Epithelial cell of proximal tubule (primary cell): ENCODE measurements at places on chromosomes 1 and 21. TPM values are rescaled to one million over a fixed set of nuclear protein-coding genes. Genes with fewer than 3 reads are reported as not detected.

The CELA2A gene
- not detected in 2 replicates for total RNA-seq

The BNIPL gene
- total RNA-seq, result 0.14 TPM in 1 of 2 replicates, not detected in the other

The S100A1 gene
- total RNA-seq, result 1.3 and 16.5 TPM in 2 replicates

DNA sequence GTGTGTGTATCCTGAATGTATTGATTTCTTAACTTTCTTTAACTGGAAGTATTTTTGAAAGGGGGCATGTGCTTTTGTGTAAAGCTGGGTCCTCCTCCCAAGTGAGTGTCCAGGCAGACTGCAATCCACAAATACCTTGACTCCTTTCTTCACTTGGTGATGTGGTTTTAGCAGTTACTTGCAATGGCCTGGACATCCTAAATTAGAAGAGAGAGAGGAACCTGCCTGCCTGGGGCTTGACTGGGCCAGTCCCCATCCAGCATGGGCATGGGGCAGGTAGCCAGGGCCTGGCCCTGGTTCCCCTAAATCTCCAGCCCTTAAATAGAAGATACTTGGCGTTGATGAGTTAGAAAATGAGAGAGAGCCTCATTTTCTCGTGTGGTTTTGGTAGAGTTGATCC is 159.7 kb downstream of the PGBD5 start:
- DNase-seq, result no peak

GRCh38 chr1:212315907-212316306 is 30.7 kb downstream of the PPP2R5A start:
- no peak for DNase-seq

DNA sequence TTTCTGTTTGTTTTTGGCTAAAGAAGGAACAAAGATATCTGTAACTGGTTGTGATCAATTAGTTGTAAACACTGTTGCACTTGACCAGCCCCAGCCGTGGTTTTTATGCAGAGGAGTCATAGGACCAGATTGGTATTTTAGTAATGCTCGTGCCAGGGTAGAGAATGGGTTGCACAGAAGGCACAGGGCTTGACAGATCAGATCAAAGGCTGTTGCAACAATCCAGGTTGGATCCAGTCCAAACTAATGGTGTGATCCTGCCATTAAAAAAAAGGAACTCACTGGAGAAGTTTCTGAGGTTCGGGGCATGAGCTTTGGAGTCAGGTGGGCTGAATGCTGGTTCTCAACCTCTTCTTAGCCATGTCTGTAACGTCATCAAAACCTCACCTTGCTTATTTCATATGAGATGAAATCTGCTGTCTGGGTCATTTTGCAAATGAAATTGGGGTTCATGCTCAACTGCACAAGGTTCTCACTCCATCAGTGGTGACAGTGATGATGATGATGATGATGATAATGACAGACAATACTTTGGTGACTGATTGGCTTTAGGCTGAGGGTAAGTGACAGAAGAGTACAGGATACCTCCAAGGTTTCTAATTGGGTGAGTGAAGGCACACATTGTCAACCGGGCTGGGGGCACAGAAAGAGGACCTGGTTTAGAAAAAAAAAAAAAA is 43.1 kb downstream of the ZNF281 start:
- DNase-seq, result peak; percentile 75

DNA sequence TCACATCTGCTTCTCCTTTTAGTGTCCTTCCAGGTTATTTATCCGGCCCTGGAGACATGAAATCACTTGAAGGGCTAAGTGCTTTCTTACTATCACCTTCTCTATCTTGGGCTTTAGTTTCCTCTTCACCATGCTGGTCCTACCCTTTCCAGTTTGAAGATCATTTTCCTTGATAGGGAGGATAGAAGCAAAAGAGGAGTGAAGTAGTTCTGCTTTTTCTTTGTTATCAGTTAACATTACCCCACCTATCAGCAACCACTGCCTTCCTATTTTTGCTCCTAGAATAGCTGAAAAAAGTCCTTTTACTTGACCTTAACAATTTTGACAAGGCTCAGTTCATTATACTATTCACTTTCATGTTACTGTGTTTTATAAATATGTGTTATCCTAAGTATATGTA is 19.4 kb downstream of the RGL1 start:
- DNase-seq, result no peak

GRCh38 chr1:9075022-9075421 is 5.6 kb upstream of the SLC2A5 start:
- DNase-seq, result no peak

DNA sequence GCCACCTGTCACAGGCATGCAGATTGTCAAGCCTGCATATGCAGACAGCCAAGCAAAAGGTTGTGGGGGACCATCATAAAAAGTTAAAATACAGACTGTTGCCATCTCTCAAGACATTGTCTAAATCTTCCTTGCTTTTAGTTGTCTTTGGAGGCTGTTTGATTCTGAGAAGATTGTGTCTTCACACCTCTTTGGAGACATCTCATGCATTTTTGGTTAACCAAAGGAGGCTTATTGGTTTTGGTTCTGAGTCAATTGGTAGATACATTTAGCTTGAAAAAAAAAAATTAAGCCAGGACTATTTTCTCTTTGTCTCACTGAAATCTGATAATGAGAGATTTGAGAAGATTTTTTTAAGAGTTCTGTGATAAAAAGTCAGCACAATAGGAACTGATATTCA is 217.6 kb downstream of the LYPLAL1 start:
- DNase-seq, result no peak

GRCh38 chr1:101002551-101002950 is 23.0 kb downstream of the DPH5 start:
- DNase-seq, result no peak

DNA sequence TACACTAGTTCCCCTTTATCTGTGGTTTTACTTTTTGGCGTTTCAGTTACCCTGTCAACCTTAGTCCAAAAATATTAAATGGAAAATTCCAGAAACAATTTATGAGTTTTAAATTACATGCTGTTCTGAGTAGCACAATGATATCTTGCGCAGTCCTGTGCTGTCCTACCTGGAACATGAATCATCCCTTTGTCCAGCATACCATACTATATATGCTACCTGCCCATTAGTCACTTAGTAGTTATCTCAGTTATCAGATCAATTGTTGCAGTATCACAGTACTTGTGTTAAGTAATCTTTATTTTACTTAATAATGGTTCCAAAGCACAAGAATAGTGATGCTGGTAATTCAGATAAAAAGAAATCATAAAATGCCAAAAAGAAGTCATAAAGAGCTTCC is 52.7 kb downstream of the AGBL4 start:
- no peak for DNase-seq

DNA sequence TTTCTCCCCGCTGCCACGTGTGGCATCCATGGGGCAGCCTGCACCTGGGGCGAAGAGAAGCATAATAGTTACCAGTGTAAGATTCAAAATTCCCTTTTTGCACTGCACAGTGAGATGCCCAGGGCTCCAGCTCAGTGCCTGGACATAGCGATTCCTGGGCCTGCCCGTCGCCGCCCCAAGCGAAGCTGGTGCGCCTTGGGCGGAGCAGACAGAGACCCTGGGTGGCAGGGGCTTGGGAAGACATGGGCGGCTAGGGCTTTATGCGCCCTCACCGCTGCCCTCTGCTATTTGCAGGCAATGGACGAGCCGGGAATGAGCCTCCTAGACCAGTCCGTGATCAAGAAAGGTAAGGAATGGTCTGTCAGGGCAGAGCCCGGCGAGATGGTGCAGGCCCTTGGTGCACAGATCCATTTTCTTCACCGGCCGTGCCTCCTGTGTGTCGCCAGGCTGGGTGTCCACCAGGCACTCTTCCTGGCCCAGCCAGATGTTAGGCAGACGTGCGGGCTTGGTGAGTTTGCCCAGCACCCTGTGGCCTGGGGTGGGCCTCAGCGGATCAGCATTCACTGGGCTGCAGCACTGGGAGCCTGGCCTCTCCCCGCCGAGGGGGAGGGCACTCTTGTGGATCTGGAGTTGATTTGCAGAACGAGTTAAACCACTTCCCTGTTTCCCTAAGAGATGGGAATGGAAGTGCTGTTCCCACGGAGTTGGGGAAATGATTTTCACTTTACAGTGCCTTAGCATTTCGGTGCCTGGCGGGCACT is 1.7 kb downstream of the TFAP2E start:
- no peak for DNase-seq

DNA sequence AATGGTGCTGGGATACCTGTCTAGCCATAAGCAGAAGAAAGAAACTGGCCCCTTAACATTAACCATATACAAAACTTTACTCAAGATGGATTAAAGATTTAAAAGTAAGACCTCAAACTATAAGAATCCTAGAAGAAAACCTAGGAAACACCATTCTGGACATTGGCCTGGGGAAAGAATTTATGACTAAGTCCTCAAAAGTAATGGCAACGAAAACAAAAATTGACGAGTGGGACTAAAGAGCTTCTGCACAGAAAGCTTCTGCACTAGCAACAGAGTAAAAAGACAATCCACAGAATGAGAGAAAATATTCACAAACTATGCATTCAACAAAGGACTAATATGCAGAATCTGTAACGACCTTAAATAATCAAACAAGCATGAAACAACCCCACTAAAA is 66.7 kb downstream of the NME7 start:
- no peak for DNase-seq
